ENCODE measurements at places on chromosomes 16 and 17.

- no peak for DNase-seq
These were observed 21.1 kb downstream of the NDUFAF8 start for GRCh38 chr17:81260171-81260570.

- DNase-seq = no peak
These were observed 57.0 kb upstream of the TAC4 start for GRCh38 chr17:49904893-49905292.

DNA sequence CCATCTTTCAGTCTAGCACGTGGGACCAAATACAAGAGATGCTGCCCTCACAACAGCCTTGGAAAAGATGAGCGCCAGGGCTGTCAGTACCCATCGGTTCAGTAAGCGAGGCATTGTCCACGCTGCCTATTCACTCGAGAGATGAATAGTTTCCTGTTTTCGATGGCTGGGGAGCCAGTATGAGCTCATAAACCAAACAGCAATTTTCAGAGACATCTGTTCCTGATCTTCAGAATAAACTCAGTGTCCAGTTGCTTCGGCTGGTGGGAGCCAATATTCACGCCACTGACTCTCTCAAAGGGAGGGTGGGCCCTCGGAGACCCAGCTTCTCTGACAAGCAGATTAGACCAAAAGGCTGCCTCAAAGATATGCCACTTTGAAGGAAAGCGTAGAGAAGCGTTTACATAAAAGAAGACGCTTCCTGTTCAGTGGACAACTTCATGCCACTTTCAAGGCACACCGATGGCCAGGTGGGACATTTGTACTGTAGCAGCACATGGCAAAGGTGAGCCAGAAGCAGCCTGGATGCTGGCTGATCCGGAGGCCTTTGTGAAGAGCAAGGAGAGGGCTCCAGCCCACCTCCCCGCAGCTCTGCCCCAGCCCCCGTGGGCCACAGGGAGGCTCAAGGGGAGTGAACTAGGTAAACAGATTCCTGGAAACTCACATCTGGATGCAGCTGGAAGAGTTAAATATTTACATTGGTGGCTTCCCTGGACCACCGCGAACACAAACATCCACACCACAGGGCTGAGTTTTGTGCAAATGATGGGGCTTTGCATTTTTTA is 6.0 kb downstream of the TIMM22 start:
- no peak for DNase-seq

- no peak for DNase-seq
These were observed 48.6 kb upstream of the XYLT1 start for GRCh38 chr16:17519101-17519955.

GRCh38 chr16:89289428-89290395 is 72.2 kb downstream of the ZNF778 start:
- DNase-seq = peak; percentile 55

GRCh38 chr16:2333231-2333630 is 7.3 kb downstream of the ABCA3 start:
- DNase-seq = no peak
